ENCODE measurements at places on chromosomes 4 and X. TPM values are rescaled to one million over a fixed set of nuclear protein-coding genes. Genes with fewer than 3 reads are reported as not detected.

Gene GPR78
- total RNA-seq = not detected

Gene C4orf33
- total RNA-seq = 18.8 TPM

Gene CYSLTR1
- total RNA-seq = 7.2 TPM

Gene SYNPO2
- 0.35 TPM for total RNA-seq

Gene SLC34A2
- total RNA-seq = not detected

Gene LRIT3
- total RNA-seq = 0.25 TPM

Gene PLP1
- total RNA-seq = not detected

Gene TMEM255A
- not detected for total RNA-seq

Gene NHS
- 0.05 TPM for total RNA-seq

Gene PRKG2
- 1.9 TPM for total RNA-seq

Gene PPP1R3F
- total RNA-seq = 19.4 TPM

Gene GJB1
- not detected for total RNA-seq

Gene BEND4
- total RNA-seq = 0.30 TPM

All from CD4-positive, CD25-positive, alpha-beta regulatory T cell (primary cell).